Stimulated activated CD4-positive, alpha-beta T cell treated with anti-CD3 and anti-CD28 coated beads, TNF-alpha, amount 100 ng/mL, for 48 hours (primary cell): ENCODE measurements at places on chromosomes 1 and 21.

DNA sequence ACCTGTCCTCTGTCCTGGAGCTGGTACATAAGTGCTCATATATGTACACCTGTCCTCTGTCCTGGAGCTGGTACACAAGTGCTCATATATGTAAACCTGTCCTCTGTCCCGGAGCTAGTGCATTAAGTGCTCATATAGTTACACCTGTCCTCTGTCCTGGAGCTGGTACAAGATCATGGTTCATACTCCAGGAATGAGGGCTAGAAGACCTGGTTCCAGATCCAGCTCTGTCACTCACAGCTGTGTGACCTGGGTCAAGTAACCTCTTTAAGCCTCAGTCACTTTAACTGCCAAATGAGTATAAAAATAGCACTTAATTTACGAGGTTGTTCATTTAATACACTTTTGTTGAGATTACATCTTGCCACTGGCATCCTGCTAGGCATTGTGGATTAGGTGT lies 28.0 kb downstream of the SMYD3 start:
- no peak for DNase-seq

DNA sequence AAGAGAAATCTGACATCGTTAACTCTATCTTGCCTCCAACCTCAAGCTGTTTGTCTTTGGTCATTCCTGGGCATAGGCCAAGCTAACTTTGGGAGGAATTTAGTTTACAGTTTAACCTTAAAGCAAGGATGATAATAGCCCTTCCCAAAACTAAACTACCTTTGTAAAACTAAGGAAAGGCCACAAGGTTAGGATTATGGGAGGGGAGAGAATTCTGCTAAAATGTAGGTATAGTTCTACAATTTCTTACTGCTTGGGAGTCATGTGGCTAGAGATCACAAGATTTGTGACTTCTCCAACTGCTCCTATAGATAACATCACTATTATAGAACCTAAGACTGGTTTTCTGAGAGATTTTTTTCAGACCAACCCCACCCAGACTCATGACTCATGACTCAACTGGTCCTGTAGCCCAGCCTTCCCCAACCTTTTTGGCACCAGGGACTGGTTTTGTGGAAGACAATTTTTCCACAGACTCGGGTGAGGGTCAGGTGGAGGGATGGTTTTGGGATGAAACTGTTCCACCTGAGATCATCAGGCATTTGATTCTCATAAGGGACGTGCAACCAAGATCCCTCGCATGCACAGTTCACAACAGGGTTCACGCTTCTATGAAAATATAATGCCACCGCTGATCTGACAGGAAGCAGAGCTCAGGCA lies 70.7 kb upstream of the MUTYH start:
- DNase-seq, result no peak

DNA sequence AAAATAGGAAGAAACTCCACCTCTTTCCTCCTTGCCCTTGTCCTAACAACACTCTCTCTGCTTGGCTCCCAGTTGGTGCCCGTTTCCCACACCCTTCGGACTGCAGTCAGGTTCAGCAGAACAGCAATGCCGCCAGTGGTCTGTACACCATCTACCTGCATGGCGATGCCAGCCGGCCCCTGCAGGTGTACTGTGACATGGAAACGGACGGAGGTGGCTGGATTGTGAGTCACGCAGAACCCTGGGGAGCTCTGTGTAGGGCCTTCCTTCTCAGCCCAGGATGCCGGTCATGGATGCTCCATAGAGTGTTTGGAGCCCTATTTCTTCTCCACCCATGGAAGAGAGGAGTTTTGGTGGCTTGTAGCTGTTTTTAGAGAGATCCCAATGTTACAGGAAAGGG lies 60.9 kb downstream of the TNN start:
- DNase-seq, result no peak

DNA sequence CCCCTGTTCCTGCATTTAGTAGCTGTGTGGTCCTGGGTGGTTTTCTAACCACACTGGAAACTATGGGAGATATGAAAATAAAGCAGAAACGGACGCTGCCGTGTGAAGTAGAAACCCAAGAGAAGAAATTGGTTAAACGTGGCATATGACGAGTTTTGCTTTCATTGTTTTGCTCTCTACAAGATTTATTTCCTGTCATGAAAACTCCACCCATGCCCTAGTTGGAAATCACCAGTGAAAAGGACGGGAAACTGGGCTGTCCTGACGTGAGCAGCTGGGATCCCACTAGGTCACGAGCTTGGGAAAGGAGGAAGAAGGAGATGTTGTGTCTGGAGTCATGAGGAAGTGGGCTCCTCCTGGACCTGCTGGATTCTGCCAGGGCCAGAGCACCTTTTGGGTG lies 120.8 kb upstream of the GADD45A start:
- DNase-seq, result no peak

DNA sequence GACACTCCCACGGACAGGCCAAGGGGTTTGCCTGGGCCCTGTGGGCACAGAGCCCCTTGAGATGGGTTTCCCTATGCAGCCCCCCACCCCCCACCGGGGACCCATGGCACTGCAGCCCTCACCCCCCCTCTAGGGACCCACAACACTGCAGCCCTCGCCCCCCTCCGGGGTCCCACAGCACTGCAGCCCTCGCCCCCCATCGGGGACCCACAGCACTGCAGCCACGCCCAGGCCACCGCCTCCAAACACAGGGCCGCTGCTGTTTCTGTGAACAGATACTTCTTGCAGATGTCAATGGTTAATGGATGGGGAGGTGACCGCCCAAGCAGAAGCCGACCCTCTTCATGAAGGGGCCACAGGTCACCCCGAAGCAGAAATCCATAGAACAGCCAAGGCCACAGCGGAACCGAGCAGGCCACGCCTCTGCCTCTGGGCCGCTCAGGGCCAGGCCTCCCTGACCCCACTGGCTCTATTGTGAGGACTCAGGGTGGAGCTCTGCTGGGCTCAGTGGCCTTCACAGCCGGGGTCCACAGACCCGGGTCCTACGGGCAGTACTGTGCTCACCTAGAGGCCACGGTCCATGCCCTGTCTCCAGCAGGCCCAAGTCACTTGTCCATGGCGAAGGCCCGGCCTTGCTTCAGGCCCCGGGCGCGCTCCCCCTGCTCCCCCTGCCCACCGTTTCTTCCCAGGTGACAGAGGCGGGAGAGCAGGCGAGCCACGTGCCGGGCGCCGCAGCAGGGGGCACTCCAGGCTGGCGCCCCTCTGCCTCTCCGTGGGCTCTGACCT lies 4.1 kb upstream of the POFUT2 start:
- DNase-seq, result no peak

GRCh38 chr1:27778056-27778455 lies 5.0 kb downstream of the STX12 start:
- no peak for DNase-seq
